ENCODE measurements at places on chromosomes 3 and 15.

- DNase-seq: no peak
These were observed 143.9 kb downstream of the OR4M2 start for GRCh38 chr15:22224241-22224671.

DNA sequence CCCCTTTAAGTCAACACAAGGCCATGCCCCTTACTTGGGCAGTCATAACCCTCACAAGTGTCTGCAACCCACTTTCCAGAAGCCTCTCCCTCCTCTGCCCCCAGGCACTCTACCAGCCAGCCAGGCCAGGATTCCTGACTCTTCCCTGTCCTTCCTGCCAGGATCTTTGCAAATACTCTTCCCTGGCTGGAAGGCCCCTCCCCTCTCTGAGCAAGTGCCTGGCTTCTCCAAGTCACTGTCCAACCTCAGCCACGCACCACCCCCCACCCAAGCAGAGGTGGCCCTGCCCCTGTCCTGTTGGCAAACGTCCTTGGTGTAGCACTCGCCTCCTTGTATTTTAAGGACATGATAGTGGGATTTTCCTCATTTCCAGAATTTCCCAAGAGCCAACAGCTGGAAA lies 54.7 kb upstream of the USP3 start:
- no peak for DNase-seq

GRCh38 chr15:90957791-90958190 lies 3.1 kb downstream of the RCCD1 start:
- no peak for DNase-seq

- no peak for DNase-seq
These were observed 3.9 kb upstream of the MAP1A start for GRCh38 chr15:43513550-43513949.

DNA sequence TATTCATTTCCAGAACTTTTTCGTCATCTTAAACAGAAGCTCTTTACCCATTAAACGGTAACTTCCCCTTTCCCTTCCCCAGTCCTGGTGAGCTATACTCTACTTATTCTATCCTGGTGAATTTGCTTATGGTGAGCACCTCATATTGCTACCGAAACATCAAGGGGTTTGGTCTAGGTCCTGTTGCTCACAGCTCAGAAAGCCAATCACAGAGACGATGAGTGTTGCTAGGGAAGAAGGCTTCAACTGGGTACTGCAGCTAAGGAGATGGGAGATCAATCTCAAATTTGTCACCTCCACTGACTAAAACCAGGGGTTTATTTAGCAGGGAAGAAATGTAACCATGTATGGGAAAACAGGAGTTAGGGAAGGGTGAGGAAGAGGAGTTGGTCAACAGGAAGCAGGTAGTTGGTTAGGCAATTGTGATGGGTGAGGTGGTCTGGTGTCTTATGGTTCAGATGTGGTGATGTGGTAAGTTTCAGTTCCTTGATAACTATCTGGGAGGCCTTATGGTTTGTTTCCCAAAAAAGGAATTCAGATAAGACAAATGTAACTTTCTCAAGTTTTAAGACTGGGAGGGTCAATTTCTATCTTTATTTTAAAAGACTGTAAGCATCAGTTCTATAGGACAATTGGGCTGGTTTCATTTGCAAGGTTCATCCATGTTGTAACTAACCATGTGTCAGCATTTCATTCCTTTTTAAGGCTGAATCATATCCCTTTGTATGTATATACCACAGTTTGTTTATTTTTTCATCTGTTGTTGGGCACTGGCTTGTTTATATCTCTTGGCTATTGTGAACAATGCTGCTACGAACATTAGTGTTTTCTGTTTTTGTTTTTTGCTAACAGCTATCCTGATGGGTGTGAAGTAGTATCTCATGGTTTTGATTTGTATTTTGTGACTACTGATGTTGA lies 24.3 kb downstream of the ARHGAP11B start:
- no peak for DNase-seq

GRCh38 chr3:124383051-124383450 lies 347.2 kb upstream of the UMPS start:
- DNase-seq: no peak

DNA sequence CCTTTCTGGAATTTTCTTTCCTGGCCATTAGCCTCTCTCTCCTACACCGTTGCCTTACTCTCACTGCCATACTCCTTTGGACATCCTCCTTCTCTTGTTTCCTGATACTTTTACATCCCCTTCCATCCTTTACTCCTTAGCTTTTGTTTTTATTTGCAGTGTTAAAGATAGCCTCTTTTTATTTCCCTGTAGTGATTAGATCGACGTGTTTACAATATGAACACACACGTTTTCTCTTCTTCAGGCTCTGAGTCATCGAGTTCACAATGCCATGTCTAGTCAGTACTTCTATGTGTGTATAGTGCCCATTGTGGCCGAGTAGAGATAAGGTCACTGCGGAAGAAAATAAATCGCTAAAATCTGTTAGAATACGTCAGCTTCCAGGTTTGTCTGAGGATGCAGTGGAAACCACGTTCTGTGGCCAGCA lies 208.5 kb downstream of the LPP start:
- peak; percentile 92 for DNase-seq

GRCh38 chr3:50665081-50665840 lies 9.5 kb upstream of the DOCK3 start:
- no peak for DNase-seq

DNA sequence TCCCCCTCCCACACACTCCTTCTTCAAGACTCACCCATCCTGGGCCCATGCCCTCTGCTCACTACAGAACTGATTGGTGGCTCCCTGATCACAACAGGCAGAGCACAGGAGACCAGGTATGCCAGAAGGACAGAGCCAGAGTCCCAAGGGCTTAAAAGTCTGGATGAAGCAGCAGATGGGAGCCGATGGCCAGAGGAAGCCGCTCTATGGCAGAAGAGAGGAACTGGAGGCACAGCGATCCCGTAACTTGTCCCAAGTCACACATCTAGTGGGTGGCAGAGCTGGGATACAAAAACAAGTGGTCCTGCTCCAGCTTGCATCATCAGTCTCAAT lies 20.7 kb downstream of the ITGA11 start:
- no peak for DNase-seq

GRCh38 chr15:51405693-51406523 lies 64.5 kb downstream of the GLDN start:
- no peak for DNase-seq

DNA sequence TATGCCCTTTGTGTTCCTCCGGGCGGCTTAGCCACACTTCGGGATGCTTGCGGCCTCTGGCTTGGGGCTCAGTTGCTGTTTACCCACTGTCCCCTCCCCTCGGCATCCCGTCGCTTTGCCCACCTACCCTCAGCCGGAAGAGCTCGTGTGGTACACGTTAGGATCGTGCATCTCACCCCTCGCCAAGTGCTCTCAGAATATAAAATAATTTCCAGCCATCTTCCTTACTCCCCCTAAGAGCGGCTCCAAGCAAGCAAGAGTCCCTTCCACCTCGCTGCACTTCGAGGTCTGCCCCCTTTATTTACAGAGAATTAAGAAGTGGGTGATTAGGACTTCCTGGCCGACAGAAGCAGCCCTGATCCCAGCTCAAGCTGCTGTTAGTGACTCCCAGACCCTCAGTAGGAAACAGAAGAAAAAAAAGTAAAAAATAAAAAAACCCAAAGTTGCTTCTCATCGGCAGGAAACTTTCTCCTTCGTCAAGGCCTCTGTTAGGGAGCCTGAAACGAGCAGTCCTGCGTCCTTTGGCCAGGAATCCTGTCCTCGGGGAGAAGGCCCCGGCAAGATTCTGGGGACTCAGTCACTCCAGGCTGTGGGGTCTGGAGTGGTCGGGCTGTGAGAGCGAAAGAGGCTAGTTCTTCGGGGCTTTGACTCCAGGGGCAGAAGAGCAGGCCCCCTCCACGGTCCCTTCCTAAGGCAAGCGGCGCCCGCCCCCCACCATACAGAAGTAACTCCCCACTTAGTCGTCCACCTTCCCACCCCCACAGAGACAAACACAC lies 3.0 kb downstream of the MEIS2 start:
- no peak for DNase-seq

DNA sequence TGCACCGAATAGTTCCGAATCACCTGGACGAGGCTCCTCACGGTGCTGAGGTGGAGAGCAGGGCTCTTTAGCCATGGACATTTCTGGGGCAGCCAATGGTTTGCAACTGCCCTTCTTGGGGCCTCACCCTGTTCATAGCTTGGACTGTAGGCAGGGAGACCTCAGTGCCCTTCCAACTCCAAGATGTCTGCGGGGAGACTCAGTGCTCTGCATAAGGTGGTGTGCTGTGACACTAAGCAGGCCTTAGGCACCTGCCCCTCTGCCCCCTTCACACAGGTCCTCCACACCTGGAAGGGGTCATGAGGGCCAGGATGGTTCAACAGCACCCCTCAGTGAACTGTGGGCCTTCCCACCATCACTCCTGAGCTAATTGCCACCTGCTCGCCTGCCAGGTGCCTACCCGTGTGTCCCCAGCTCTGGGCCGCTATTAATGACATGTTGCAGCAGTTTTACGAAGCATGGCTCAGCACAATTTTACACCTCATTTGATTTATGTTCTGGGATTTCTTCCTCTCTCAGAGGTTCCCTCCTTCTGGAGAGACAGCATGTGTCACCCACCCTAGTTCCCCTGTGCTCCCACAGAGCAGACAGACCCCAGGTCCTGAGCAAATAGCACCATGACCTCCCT lies 101.2 kb upstream of the SMAD3 start:
- DNase-seq: no peak

DNA sequence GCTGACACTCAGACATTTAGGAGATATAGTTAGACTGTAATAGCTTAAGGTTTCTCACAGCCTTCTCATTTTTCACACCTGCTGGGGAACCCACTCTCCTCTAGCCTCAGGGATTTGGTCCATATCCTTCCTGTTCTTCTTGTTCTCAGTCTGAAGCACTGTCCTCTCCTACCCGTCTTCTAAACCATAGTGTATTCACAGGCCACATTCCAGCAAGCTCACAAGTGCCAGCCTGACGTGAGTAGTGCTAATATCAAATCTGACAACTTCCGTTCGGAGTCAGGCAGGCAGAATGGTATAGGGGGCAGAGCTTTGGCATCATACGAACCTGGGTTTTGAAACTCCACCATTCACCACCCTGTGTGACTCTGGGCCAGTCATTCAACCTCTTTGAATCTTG lies 6.9 kb upstream of the CA12 start:
- no peak for DNase-seq

GRCh38 chr3:64651303-64651702 lies 36.5 kb downstream of the ADAMTS9 start:
- no peak for DNase-seq

GRCh38 chr15:99453637-99454030 lies 112.2 kb upstream of the MEF2A start:
- DNase-seq: no peak

- DNase-seq: no peak
These were observed 35.2 kb downstream of the SEC22A start for GRCh38 chr3:123236902-123237301.

- DNase-seq: peak; percentile 39
These were observed 735.0 kb downstream of the ROBO1 start for GRCh38 chr3:79032686-79033318.

GRCh38 chr3:42489116-42489936 lies 13.1 kb upstream of the VIPR1 start:
- no peak for DNase-seq

DNA sequence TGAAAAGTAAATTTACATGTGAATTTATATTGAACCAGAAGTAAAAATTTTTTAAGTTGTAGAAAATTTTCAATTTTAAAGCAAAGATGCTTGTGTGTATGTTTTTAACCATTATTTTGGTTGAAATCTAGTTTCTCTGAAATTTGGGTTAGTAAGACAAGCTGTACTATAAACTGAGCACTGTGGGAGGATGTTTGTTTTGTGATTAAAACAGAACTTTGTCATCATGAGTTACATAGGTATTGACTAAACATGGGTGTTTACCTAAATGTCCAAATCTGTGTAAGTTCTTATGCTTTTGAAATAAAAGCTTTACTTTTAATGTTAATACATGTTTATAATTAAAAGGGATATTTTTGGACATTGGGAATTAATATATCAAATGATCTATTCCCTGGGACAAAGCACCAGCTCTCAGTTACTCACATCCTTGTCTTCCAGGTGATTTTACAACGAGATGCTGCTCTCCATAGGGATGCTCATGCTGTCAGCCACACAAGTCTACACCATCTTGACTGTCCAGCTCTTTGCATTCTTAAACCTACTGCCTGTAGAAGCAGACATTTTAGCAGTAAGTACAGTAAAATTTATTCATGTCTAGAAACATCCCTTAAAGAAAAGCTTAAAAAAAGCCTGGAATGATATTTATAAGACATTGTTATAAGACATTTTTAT lies 32.7 kb downstream of the RNF13 start:
- DNase-seq: no peak

DNA sequence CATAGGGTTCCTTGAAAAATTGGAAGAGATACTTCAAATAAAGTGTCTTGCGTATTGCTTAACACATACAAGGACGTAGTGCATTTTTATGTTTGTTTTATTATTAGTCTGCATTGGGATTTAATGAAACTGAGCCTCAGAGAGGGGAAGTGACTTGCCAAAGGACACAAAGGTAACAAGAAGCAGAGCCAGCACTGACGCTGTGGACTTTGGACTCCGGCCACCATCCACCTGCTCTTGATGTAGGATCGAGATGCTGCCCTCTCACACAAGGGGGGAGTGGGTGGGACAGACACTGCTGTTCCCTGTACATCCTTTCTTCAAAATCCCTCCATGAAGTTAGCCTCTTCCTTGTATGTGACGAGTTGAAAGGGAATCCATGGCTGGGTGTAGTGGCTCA lies 435.4 kb upstream of the RGMA start:
- DNase-seq: no peak

GRCh38 chr3:12180218-12180617 lies 21.5 kb upstream of the TIMP4 start:
- DNase-seq: peak; percentile 84

DNA sequence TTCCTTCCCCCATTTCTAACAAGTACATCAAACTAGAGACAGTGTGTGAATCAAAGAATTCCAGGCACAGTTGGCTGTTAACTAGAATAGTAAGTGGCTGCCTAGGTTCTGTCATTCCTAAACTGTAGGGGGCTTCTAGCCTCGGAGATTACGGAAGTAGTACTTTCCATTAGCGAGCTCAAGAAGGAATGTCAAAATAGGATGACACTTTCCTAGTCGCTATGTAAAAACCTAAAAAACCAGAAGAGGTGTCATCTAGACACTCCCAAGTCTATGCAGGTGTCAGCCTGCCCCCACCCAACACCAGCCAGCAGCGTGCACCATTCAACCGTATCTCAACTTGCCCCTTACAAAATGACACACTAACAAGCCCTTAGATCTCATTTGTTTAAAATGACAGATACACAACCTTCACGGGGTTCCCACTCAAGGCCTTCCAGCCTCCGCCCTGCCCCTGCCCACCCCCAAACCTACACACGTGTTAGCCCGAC lies 874 bp downstream of the INO80 start:
- peak; percentile 23 for DNase-seq
